ENCODE measurements at places on chromosomes 5 and 9.

DNA sequence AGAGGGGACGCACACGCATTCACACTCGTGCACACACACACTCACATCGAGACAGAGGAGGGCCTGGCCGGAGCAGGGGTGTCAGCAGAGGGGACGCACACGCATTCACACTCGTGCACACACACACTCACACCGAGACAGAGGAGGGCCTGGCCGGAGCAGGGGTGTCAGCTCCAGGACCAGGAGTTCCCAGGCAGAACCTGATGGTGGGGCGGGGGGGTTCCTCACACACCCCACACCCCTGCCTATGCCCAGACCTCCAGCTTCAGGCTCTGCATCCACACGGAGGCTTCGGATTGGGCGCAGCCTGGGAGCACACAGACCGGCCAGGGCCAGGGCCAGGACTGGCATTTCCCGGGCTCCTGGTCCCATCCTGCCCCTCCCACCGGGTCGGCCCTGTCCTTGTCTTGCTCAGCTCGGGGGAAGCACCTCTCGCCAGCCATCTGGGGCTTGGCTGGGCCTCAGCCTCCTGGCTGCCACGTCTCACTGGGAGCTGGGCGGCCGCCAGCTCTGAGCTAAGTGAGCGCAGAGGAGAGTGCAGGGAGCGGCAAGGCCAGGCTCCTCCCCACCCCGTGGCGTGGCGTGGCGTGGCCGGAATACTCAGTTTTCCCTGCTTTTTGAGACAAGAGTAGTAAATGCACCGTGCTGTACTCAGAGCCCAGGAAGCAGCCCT is 31.3 kb downstream of the ADAMTS2 start:
- DNase-seq, result peak; percentile 91

DNA sequence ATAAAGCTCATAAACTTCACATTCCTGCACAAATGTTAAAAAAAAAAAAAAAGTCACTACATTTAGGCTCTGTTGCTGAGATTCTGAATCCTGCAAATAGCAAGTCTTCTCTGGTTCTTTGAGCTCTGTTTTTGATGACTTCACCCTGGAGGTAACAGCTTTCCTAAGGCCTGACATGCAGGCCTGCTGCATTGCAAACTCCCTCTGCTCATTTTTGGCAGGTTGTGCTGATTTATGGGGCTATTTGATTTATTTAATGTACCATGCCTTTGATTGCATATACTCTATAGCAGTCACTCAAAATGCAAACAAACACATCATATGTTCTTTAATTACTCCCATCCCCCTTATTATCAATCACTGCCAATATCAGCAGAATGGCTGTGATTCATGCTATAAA is 416.1 kb upstream of the IZUMO3 start:
- no peak for DNase-seq

GRCh38 chr9:128619127-128619526 is 37.5 kb downstream of the DYNC2I2 start:
- no peak for DNase-seq

DNA sequence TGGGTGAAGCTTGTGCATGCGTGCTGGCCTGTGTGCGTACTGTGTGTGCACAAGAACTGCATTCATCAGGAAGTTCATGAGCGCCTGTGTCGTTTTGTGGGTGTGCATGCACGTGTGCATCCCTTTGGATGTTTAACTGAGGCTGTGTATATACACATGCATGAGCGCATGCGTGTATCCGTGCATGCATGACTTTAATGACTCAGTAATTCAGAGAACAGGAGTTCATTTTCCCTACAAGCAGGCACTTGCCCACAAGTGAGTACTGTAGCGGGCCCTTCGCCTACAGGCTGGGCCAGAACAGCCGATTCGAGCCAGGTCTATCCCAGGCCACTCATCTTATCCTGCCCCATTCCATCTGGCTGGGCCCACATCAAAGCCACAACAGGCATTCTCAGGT is 29.8 kb downstream of the CORO2A start:
- DNase-seq, result no peak

DNA sequence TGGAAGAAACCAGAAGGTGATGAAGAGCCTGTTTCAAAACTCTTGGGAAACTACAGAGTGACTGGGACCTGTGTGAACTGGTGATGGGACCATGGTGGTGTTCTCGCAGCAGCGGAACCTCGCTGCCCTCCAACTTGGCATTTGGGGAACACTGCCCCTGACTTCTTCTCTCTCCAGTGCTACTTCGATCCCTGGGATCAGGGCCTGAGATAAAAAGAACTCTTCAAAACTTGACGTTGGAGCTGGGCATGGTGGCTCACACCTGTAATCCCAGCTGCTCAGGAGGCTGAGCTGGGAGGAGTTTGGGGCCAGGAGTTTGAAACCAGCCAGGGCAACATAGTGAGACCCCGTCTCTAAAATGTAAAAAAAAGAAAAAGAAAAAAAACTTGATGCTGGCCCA is 18.1 kb downstream of the PITX1 start:
- DNase-seq, result no peak

- DNase-seq, result no peak
Observed at GRCh38 chr5:56270058-56270457, 36.9 kb upstream of the ANKRD55 start.

DNA sequence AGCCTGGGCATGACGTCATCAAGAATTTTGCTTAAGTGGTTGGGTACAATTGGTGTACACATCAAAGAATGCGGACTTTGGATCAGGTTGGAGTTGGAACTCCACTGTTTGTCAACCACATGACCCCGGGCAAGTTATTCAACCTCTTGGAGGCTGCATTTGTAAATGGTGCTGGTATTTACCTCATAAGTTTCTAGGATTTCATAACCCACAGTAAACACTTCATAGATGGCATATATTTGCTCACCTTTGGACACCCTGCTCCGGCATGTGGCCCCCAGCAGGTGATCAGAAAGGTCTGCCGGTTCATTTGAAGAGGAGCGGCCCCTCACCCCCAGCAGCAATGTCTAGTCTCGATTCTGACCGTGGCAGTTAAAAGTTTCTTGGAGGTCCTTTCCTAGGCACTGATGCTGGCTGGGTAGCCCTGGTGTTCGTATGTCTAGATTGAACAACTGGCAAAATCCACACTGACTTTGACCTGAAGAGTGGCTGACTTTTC is 60.6 kb downstream of the IL6ST start:
- no peak for DNase-seq

DNA sequence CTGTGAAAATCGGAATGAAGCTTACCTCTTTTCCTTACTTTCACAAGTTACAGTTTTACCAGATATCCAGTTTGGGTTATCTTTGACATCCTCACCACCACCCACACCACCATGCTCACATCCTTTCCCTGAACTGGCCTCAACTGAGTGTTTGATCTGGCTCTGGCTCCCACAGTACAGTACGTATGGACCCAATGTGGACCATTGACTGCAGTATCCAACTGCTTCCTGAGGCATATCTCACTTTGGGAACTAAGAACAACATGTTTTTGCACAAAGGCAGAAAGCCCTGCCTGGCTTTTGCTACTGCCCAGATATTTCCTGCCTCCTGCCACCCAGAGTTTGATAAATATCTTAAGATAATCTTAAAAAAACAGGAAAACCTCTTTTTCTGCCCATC is 1232.0 kb upstream of the CDH18 start:
- DNase-seq, result no peak

DNA sequence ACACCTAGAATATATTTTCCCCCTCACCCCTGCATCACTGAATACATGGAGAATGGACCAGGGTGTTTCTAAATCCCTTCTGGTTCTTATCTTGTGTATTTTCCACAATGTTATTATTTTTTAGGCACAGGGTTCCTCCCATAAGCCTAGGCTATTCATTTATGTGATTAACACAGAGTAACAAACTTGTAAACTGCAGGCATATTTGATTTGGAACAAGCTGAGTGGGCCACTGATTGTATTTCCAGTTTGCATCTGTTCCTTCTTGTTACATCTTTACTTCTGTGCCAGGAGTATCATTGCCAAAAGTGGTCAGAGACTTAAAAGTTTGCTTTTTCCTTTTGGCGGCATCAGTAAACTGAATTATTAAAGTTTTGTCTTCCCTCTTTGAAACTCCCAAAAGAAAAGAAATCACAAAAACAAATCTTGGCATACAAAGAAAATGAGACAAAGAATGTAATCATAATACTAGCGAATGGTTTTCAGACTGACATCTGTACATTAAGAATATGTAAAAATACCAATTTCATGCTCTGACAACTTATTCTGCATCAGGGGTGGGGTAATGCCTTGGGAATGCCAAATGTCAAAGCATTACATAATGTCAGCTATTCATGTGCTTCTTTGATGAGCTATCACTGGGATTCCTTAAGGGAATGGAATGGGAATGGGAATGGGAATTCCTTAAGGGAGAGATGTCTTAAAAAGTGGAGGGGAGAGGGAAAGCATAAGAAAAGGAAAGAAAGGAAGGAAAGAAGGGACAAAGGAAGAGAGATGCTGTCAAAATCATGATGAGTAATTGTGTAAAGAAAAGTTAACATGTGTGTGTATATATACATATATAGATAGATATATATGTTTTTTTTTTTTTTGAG is 22.2 kb upstream of the PAX5 start:
- no peak for DNase-seq

DNA sequence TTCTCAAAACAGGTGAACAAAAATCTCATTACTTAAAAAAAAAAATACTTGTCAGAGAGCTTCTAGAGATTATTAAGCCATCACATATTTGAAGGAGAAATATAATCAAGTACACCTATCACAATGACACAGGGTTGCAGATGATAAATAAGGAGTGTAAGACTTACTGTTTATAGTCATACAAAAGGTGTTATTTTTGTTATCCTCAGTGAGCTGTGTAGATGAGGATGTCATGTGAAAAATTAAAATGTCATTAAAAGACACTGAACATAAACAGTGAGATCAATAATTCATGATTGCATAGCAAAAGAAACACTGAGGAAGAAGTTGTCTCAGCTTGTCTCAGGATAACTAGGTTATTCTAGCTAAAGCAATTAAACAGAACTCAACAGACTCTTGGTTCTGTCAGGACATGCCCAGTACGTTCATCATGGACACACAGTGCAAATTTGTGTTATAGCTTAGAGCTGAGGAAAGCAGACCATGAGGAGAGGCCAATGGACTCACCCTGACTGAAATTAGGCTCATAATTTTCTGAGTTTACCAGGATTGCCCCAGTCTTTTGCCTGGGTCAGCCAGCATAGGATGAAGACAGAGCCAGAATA is 1162.6 kb upstream of the C9orf72 start:
- DNase-seq, result no peak

DNA sequence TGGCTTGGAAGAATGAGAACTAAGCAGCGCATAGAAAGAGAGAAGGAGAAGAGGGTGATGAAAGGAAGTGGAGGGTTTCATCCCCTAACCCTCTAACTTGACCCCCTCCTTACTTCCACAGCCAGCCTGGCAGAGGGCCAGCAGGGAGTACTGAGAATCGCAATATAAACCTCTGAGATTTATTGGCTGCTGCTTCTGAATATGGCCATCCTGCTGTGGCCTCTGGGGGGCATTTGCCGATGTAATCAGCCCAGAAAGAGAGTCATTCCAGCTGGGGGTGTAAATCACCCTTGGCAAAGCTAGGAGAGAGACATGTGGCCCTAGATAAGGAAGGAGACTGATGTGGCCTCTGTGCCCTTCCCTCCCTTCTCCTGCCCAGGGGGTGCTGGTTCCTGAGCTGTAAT is 960 bp upstream of the GFRA3 start:
- DNase-seq, result no peak

DNA sequence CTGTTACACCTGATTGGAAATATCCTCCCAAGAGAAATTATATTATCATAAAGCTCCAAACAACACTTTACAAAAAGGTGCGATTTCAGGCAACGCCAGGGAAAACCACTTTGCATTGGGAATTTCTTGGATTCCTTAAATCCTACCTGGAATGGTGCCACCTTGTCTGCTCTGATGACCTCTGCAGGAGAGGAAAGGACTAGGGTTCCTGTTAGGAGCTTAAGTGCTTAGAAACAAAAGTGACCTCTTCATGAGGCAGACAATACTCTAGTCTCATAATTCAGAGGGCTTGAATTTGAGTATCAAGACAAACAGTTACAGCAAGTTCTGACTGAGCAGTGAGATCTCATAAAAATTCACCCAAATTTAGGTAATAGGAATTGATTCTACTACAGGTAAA is 33.9 kb upstream of the GLIS3 start:
- no peak for DNase-seq

GRCh38 chr5:175037820-175038219 is 313.4 kb downstream of the MSX2 start:
- DNase-seq, result no peak

DNA sequence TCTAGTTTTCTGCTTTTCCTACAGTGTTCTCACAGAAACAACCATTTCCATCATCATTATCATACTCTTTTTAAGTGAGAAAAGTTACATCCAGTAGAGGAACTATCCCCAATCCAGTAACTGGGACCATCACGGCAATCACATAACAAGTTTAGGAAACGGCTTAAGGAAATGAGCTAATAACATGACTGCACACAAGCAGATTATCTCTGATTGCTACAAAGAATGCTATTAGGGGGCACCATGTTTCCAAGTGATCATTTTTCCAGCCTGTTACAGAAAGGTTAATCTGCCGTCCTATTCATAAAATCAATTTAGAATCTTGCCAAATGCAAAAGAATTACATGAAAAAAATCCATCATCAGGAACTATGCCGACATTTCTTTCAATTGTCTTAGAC is 94.6 kb downstream of the EFNA5 start:
- DNase-seq, result no peak

- DNase-seq, result no peak
Observed at GRCh38 chr9:108099854-108100253, 610.3 kb upstream of the KLF4 start.

DNA sequence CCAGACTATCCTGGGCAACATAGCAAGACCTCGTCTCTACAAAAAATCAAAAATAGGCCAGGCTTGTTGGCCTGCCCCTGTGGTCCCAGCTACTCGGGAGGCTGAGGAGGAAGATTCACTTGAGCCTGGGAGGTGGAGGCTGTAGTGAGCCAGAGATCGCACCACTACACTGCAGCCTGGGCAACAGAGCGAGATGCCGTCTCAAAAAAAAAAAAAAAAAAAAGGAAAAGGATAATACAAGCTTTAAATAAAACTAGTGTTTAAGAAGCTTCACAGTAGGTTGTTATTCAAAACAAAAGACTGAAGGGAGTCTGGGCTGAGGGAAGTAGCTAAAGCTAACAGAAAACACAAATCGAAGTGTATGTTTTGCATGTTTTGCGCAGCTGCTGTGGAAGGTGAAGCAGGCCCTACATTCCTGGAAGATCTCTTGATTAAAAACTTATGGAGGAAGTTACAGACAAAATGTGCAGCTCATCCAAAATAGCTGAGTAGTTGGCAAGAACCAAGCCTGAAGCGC is 581 bp upstream of the C9orf40 start:
- no peak for DNase-seq

DNA sequence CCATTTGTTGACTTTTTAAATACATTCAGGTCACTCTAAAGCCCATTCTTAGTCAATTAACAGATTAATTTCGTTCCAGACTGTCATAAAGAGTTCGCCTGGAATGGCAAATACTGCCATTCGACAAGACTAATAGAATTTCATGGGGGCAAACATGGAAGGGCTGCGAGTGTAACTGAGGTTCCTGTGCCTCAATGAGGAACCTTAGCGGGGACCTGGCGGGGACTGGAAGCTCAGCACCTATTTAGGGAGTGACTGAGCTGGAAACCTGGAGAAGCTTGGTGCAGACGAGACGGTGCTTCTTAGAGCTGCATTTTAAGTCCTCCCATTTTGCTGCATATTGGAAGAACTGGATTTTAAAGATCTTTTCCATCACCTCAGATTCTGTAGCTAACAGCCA is 3.4 kb downstream of the VCAN start:
- no peak for DNase-seq

Measured in right cardiac atrium (tissue), 5 donors.